ENCODE measurements at places on chromosomes 7 and 10.

DNA sequence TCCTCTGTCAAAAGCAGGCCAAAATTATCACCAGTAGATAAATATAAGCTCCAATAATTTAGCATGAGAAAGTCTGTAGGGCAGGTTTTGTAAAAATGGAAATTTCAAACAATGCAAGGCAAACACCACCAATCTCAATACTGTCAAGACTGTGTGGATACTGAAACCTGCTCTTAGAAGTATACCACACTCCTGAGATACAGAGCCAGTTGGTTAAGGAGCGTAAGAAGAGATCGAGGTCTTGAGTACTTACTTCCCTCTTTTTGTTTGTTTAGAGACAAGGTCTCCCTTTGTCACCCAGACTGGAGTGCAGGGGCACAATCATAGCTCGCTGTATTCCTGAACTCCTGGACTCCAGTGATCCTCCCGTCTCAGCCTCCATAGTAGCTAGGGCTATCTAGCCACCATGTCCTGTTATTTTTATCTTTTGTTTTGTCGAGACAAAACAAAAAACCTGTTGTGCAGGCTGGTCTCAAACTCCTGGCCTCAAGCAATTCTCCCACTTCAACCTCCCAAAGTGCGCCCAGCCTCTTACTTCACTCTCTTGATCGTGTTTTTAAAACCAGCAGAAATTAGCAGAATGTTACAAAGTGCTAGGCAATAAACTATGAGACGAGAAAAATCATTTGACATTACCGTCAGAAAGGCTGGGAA is 205.7 kb downstream of the PARD3 start:
- DNase-seq: no peak

DNA sequence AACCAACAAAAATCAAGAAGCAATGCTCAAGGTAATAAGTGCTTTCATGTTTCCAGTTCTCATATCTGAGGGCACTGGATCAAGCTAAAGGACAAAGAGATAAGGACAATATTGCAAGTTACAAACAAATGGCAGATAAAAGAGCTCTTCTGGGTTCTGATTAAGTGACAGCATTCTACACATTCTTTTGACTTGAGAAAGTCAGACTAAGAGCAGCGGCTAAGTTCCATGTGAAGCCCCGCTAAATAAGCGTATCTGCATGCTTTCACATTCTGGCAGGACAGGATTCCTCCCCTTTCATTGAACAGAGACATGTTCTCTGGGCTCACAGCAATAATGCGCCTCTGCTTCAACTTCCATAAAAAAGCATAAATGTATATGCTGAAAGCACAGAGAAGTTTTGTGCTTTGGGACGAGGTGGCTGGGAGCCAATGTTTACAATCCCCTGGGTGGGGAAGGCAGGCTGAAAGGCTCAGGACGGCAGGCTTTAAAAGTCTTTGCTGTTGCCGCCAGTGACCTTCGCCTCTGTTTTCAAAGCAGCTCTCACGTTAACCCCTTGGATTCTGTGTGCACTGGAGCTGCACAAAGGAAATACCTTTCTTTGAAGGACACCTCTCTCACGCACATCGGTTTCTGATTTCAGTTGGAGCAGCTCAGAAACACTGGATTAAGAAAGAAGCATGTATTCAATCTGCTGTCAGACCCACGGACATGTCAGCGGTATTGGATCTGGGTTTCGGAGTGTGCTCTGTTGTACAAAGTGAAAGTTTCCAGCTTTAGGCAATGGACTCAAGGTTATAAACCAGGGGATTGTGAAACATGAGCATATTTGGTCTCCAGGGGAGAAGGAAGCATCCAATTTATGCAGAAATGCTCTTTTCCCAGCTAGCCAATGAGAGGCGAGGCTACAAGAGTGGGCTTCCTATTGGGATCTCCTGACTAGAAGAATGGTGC is 105.4 kb upstream of the FAM133B start:
- DNase-seq: peak; percentile 93

DNA sequence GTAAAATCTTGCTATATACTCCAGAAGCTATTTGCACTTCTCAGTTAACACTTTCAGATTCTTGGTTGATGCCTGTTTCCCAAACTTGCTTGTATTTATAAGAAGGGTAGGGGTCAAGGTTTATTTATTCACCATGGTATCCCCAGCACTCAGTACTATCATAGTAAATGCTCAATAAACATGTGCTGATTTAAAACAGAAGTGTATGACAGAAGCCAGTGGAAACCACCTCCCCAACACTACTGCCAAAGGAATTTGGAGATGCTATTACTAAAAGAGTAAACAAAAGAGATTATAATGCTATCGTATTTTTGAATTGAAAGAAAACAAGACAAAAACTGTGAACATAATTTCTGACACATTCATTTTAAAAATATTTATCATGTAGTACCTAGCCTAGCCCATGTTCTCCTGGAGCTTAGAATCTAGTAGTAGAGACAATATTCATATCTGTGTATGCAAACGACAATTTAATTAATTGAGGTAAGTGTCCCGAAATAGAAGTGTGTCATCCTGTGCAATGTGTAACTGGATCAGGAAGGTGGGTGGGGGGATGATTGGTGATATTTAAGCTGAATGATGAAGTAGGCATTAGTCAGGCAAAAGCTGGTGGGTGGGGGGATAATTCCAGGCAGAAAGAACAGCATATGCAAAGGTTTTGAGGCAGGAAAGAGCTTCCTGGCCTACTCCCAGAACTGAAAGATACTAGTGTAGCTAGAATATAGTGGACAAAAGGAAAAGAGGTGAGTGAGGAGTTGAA is 77.5 kb downstream of the HGF start:
- no peak for DNase-seq

- DNase-seq: peak; percentile 54
Observed at GRCh38 chr10:71696628-71697326, 22.8 kb downstream of the C10orf105 start.

- DNase-seq: no peak
Observed at GRCh38 chr10:132364594-132364970, 32.4 kb upstream of the PWWP2B start.

DNA sequence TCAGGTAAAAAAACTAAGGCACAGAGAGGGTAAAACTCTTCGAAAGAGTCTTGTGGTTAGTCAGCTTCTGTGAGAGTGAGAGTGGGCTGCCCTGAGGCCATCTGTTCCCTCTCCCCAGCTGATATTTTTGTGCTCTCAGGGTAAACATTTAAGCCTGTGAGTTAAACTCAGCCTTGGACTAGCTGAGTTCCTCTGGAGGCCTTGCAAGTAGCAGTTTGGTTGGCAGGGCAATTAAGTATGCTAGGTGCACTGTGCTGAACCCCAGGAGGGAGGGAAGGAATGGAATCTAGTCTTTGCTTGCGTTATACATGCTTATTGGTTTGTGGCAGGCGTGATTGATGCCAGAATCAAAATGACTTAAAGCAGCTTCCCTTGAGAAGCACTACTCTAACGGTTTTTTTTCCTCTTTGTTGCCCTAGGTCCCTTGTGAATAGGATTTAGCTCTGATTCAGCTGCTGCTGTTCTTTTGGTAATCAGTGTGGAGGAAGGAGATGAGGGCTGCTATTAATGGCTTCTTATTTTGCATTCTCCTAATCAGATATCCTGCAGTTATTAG is 140.2 kb downstream of the AUTS2 start:
- peak; percentile 94 for DNase-seq

DNA sequence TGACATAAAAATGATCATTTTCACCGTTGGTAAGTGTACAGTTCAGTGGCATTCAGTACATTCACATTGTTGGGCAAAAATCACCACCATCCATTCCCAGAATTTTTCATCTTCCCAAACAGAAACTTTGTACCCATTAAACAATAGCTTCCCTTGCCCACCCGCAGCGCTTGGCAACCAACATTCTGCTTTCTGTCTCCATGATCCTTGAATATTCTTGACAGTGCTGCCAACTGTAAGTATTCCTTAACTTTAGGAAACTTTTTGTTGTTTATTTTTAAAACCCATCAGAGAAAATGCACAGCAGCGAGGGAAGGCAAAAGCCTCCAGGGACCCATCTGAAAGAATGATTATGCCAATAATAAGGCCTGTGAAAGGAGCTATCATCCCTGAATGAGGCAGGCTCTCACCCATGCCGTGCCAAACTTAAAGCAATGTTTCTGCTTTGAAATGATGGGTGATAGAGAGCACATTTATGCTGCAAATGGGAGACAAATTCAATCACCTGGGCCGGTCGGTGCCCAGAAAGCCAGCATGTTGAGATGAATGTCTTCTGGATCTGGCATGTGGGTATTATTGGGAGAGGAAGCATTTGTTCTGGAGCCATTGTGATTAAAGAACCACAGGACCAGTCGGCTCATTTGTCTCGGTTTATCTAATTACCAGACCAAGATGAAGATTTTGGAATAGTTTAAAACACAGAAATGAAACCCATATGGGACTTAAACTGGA is 202.1 kb upstream of the NPVF start:
- DNase-seq: no peak

- DNase-seq: no peak
Observed at GRCh38 chr10:125778556-125778955, 2.9 kb upstream of the MMP21 start.

DNA sequence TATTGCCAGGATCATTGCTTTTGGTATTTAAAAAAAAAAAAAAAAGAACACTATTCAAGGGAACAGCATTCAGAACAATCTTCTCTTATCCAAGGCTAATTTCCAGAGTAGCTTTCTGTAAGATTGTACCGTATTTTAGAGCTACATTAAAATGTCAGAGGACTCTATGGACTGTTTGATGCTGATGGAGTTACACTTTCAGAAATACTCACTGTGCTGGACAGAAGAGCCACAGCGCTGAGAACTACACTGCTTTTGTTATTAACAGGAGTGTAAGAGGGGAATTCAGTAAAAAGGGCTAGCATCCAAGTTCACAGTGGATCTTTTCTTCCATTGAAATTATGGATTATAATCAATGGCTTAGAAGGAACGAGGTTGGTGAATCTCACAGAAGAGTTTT is 247.7 kb downstream of the AHR start:
- no peak for DNase-seq

- DNase-seq: no peak
Observed at GRCh38 chr7:29487424-29487823, 76.2 kb upstream of the PRR15 start.

DNA sequence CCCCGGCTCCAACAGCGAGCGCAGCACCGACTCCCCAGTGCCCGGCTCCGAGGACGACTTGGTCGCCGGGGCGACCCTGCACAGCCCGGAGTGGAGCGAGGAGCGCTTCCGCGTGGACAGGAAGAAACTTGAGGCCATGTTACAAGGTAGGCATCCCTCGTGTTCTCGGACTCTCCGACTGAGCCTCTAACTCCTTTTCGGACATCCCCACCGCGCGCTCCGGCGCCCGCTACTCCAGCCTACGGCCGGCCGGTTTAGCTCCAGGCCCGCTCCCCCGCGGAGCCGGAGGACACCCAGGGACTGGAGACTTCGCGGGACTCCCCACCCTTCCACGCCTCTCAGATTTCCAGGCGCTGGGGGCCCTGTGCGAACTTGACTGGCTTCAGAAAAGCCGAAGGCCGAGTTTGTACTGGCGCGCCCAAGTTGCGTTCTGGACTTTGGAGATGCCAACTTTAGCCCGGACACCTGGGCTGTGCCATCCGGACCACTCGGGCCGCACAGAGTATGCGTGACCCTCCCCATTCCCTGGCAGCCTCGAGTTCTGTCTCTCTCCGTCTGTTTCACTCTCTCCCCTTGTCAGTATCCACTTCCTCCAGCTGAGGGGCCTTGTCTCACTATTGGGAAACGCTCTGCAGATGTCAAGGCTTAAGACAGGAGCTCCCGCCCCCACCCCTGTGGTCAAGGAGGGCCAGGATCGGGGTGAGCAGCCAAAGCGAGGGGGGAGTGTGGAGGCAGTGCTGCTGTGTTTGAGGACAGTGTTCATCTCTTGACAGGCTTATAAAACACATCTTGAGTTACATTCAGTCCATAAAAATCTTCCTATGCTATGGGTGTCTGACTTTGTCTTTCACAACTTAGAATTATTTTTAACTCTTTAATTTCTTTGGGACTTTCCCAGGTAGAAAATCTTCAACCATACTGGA is 777 bp downstream of the BICC1 start:
- peak; percentile 3 for DNase-seq

- DNase-seq: peak; percentile 58
Observed at GRCh38 chr10:71708301-71708703, 11.3 kb downstream of the C10orf105 start.

DNA sequence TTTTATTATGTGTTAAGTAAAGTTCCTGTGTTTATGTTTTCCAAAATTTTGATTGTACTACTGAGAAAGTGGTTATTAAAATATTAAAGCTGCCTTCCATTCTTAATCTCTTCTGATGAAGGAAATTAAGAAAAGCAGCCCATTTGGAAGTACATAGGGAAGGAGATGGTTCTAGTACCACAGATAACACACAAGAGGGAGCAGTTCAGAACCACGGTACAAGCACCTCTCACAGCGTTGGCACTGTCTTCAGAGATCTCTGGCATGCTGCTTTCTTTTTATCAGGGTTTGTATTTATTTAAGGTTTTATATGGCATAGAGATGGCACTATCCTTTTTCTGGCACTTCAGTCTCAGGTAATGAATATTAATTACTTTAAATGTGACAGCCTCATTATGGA is 111.6 kb downstream of the PHTF2 start:
- DNase-seq: no peak

DNA sequence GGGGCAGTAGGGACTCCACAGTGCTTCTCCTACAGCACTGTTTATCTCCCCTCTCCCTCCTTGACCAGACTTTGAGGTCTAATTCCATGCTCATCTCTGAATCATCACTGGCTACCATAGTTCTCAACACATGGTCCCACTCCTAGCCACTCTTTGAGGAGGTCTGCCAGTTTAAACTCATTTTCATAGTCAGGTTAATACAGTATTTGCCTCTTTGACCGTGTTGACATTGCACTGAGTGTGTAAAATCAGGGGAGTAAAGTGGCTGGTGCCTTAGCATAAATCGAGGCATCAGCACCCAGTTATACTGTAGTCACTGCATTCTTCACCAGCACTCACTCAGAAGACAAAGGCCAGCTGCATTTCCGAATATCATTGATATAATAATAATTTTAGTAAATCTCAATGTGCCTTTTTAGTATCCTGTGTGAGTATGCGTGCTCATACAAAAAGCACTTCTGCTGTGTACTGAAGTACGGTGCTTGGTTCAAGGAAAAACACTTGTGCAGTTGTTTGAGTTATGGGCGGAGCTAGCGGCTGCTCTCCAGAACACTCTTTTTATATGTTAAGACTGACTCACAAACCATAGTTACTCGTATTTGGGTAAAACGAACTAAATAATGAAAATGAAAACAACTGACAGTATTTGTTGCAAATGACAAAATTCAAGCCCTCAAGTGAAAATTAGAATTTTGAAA is 89.7 kb downstream of the GALNT11 start:
- no peak for DNase-seq

DNA sequence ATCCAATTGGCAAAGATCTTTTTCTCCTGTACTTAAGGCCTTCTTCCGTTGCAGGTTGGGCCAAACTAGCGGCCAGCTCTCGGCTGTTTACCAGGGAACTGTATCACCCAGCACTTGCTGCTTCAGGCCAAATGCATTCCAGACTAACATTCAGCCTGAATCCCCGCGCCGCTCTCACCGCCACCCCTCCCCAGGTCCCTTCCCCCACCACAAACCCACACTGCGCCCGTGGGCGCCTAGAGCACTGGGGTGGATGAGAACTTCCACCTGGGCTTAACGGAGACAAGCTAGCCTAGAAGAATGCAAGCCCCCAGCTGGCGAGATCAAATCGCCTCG is 676 bp downstream of the TCAF1 start:
- DNase-seq: no peak
